HT-29 (cell line): ENCODE measurements at places on chromosomes 2 and 18. TPM values are rescaled to one million over a fixed set of nuclear protein-coding genes. Genes with fewer than 3 reads are reported as not detected.

GRCh38 chr2:26333293-26333692, 12.7 kb upstream of the SELENOI start:
- DNase-seq = peak; percentile 43

GRCh38 chr2:224284134-224284946, 117.6 kb downstream of the FAM124B start:
- peak; percentile 86 for DNase-seq

GRCh38 chr2:10086950-10087349, 6.7 kb upstream of the CYS1 start:
- peak; percentile 20 for DNase-seq

DNA sequence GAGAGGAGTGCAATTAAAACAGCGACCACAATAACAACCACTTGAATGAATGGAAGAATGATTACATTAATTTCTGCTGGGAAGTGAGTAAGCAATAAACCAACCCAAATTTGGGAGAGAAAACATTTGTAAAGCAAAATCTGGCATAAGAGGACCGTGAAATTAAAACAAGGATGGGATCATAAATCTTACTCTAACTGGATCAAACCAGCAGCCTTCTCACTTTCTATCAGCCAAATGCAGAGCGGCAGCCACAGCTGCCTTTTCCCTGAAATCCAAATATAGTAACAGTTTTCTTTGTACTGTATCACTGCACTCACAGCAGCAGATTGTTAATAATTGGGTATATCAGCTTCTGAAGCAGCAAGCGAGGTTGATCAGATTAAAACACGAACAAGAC, 245.2 kb upstream of the REG3G start:
- DNase-seq = no peak

GRCh38 chr2:117845304-117845703, 30.8 kb downstream of the DDX18 start:
- no peak for DNase-seq

GRCh38 chr2:159617100-159617499, 752 bp upstream of the BAZ2B start:
- no peak for DNase-seq

GRCh38 chr18:74503137-74503536, 7.0 kb downstream of the CNDP2 start:
- no peak for DNase-seq

DNA sequence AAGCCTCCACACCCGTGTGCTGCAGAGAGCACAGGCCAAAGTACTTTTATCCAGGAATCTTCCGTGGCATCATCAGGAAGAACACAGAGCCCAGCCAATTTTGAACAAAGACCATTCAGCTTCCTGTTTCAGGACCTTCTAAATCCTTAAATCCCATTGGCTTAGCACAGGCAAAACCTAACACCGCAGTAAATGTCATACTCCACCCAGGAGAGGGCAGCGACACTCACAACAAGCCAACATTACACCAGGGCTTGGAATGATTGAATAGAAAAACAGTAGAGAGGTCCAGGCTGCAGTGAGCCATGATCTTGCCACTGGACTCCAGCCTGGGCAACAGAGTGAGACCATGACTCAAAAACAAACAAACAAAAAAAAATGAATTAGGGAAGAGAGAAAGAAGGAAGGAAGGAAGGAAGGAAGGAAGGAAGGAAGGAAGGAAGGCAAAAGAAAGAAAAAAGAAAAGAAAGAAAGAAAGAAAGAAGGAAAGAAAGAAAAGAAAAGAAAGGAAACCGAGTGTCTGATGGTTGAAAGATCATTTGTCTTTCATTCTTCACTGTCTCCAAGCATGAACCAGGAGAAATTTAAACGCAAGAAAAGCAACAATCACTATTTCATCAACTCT, 144.6 kb upstream of the SATB2 start:
- peak; percentile 18 for DNase-seq

Gene FTCDNL1
- total RNA-seq = 0.69 TPM in 1 of 2 replicates, not detected in the other

Gene SNED1
- total RNA-seq = not detected in 2 replicates

Gene CABLES1
- total RNA-seq = 37.0 and 45.9 TPM in 2 replicates

Gene PTPRM
- total RNA-seq = 1.4 and 2.5 TPM in 2 replicates

Gene SP140
- total RNA-seq = not detected in 2 replicates

Gene NT5DC4
- total RNA-seq = 1.4 and 1.6 TPM in 2 replicates
